ENCODE measurements at places on chromosomes 7 and 10. TPM values are rescaled to one million over a fixed set of nuclear protein-coding genes. Genes with fewer than 3 reads are reported as not detected.

The EPO gene
- total RNA-seq = not detected

The ORC5 gene
- 89.0 TPM for total RNA-seq

The MAGI2 gene
- total RNA-seq = 26.4 TPM

The ADAM8 gene
- 7.4 TPM for total RNA-seq

The MINPP1 gene
- total RNA-seq = 43.0 TPM

The PNLIPRP2 gene
- not detected for total RNA-seq

The AASS gene
- 789 TPM for total RNA-seq

The TAS2R3 gene
- total RNA-seq = 3.9 TPM

The KAZALD1 gene
- 1.2 TPM for total RNA-seq

The ADAMTS14 gene
- total RNA-seq = 2.9 TPM

The TEX47 gene
- not detected for total RNA-seq

The C10orf71 gene
- total RNA-seq = not detected

The CHAT gene
- not detected for total RNA-seq

The PVRIG gene
- not detected for total RNA-seq

The TMEM270 gene
- total RNA-seq = not detected

The RBM20 gene
- total RNA-seq = 0.04 TPM

The VDAC2 gene
- 282 TPM for total RNA-seq

The ATRNL1 gene
- total RNA-seq = 24.0 TPM

The ITIH5 gene
- 2.2 TPM for total RNA-seq

The GLUD1 gene
- total RNA-seq = 140 TPM

The RPA3 gene
- 57.4 TPM for total RNA-seq

The SLC39A12 gene
- total RNA-seq = not detected

The GNG11 gene
- total RNA-seq = 1.6 TPM

The CDK1 gene
- 168 TPM for total RNA-seq

The ACSM6 gene
- not detected for total RNA-seq

The NRG3 gene
- 3.9 TPM for total RNA-seq

The PALD1 gene
- 48.7 TPM for total RNA-seq

The HECW1 gene
- 21.8 TPM for total RNA-seq

The INMT gene
- total RNA-seq = 0.19 TPM

The WEE2 gene
- 0.16 TPM for total RNA-seq

The SRGN gene
- total RNA-seq = not detected

The PCDH15 gene
- 0.31 TPM for total RNA-seq

The LRIT1 gene
- total RNA-seq = 0.07 TPM

The HOGA1 gene
- total RNA-seq = not detected

The PLCE1 gene
- total RNA-seq = 0.08 TPM

The CDHR1 gene
- total RNA-seq = 6.7 TPM

The TAS2R41 gene
- 2.9 TPM for total RNA-seq

The DNAJC12 gene
- total RNA-seq = 1.1 TPM

The CDH23 gene
- total RNA-seq = 4.3 TPM

The CFAP70 gene
- 0.17 TPM for total RNA-seq

The LDB3 gene
- total RNA-seq = 0.14 TPM

The ITGB1 gene
- total RNA-seq = 441 TPM

The NPFFR1 gene
- 0.08 TPM for total RNA-seq

The TRIM50 gene
- total RNA-seq = not detected

The PON1 gene
- total RNA-seq = 1.5 TPM

The AFAP1L2 gene
- 6.5 TPM for total RNA-seq

The VAX1 gene
- not detected for total RNA-seq

The SDHAF3 gene
- 35.5 TPM for total RNA-seq

The SLC18A3 gene
- total RNA-seq = 0.12 TPM

The PDE6C gene
- total RNA-seq = not detected

The SPDYE9 gene
- not detected for total RNA-seq

The SOSTDC1 gene
- 0.70 TPM for total RNA-seq

The TMEM236 gene
- 0.03 TPM for total RNA-seq

Measured in GM23338 (cell line).